GM23248 (cell line): ENCODE measurements at places on chromosomes 6 and 20.
A peak's percentile ranks its signal among the peaks of the same experiment; 100 is the strongest.

- DNase-seq = no peak
Measured at GRCh38 chr20:3195590-3196237, 8.8 kb downstream of the DDRGK1 start.

- DNase-seq = no peak
Measured at GRCh38 chr20:63795178-63795830, 35.8 kb downstream of the ZBTB46 start.

- peak; percentile 63 for DNase-seq
Measured at GRCh38 chr6:71287038-71287437, 1.6 kb upstream of the OGFRL1 start.

DNA sequence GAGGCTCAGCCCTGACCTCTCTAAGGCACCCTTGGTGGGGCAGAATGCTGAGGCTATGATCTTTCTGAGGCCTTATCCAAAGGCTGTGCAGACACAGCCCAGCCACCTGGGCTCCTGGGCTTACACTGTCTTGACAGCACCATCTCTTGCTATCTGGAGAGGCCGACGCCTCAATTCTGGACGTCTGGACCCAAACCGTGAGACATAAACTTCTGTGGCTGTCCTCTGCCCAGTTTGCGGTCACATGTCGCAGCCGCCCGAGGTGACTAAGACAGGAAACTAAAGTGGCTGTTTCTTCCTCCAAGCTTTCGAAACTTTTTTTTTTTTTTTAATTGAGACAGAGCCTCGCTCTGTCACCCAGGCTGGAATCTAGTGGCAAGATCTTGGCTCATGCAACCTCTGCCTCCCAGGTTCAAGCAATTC is 49.3 kb downstream of the PRR18 start:
- no peak for DNase-seq

DNA sequence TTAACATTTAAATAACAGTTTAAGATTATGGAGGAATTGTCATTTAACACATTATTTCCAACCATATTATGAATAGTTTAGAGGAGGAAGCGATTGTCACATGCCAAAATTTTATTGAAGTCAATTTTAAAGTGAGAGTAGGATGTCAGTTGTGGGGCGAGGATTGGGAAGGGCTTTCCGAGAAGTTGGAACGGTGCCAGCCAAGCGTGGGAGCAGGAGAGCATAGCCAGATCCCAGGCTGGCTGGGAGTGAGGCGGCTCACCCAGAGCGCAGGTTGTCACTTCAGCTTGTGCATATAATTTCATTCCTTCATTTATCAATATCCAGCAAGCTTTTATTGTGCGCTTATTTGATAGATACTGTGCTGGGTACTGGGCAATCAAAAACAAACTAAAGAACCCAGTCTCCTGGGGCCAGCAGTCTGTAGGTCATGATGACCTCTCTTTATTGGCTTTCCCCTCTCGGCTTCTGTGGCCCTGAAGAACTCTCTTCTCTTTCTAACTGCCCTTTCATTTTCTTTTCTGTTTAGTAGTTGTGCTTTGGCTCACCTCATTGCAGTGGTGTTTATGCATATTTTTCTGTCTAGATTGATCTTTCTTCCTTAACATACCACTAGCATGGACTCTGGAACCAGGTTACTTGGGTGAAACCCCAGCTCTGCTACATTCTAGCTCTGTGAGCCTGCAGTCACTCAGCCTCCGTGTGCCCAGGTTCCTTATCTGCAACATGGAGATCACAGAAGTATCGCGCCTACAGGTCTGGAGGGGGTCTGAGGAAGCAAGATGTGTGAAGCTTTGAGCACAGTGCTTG is 6.4 kb downstream of the CEP43 start:
- DNase-seq = no peak

- DNase-seq = no peak
Measured at GRCh38 chr6:72665599-72665998, 43.7 kb downstream of the KCNQ5 start.

DNA sequence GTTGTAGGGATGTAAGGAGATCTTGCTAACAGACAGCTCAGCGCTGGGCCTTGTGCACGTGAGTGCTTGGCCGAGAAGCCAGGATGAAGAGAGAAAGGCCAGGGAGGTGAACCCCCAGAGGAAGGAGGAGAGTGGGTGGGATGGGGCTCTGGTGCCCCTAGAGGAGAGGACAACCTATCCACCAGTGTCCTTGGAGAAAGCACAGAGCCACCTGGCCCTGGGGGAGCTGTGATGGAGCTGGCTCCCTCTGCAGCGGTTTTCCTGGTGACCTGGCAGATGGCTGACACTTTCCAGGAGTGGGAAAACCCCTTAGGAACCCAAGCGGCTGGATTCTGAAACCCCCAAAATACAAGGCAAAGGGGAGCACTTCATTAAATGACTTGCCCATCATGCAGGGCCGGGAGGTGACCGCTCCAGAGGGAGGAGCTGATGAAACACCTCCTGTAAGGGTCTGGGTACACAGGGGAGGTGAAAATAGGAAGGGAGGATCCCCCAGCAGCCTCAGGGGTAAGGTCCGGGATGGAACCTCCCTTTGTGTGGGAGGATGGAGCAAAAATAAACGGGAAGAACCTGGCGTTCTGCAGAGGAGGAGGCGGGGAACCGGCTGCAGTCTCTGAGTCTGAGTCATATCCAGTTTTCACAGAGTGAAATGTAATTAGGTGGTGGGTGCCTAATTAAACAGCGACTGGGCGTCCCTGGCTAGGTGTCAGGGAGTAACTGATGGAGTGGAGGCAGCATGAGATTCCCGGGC is 80.4 kb downstream of the SULF2 start:
- DNase-seq = no peak

DNA sequence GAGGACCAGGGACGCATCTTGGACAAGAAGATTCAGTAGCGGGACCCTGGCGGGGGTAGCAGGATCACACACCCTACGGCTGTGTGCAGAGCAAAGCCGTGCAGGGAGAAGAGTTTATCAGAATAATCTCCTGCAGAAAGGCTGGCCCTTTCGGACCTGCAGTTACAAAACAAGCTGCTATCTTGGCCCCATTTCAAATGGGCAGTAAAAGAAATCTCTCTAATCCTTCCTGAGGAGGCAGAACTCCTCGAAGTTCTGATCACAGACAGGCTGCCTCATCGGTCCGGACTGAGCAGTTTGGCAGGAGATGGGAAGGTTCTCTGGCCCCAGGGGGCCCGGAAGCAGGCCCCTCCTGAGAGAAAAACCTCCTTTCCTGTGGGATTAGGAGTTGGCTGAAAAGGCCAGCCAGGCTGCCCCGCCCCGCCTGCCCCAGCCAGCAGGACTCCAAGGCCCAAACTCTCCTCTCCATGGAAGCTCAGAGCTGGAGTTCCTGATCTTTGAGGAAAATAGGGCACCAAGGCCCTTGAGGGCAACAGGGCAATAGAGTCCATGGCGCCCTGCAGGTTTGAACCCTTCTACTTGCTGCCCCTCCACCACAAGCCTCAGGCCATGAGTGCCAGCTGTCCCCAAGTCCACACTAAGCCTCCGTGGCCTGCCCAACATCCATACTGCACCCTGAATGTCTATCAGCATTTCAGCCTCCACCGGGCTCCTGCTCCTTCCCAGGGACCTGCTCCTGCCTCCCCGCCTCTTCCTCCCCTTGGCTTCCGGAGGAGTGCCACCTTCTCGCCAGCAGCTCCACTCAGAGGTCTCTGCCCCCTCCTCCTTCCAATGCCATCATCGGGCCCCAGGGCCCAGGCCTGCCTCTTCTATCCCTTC is 141.3 kb downstream of the PREX1 start:
- peak; percentile 64 for DNase-seq

DNA sequence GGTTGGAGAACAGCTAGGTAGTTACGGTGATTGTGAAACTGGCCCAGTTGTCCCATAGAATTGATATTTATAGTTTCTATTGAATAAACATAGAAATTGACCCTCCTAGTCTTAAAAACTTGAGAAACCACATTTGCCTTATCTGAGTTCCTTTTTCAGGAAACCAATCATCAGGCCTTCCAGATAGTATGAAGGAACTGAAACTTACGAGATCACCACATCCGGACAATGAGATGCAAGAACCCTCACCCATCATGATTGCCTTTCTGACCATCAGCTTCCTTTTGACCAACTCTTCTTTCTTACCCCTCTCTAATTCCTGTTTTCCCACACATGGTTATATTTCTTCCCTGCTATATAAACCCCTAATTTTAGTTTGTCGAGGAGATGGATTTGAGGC is 21.8 kb downstream of the SLC35F1 start:
- DNase-seq = no peak
